ENCODE measurements at places on chromosomes 3 and 15.

- DNase-seq: no peak
Measured at GRCh38 chr15:90059208-90059985, 42.9 kb downstream of the IDH2 start.

GRCh38 chr3:17738921-17739320 is 3.5 kb downstream of the TBC1D5 start:
- DNase-seq: no peak

GRCh38 chr3:5226783-5227182 is 39.3 kb downstream of the EDEM1 start:
- DNase-seq: no peak

DNA sequence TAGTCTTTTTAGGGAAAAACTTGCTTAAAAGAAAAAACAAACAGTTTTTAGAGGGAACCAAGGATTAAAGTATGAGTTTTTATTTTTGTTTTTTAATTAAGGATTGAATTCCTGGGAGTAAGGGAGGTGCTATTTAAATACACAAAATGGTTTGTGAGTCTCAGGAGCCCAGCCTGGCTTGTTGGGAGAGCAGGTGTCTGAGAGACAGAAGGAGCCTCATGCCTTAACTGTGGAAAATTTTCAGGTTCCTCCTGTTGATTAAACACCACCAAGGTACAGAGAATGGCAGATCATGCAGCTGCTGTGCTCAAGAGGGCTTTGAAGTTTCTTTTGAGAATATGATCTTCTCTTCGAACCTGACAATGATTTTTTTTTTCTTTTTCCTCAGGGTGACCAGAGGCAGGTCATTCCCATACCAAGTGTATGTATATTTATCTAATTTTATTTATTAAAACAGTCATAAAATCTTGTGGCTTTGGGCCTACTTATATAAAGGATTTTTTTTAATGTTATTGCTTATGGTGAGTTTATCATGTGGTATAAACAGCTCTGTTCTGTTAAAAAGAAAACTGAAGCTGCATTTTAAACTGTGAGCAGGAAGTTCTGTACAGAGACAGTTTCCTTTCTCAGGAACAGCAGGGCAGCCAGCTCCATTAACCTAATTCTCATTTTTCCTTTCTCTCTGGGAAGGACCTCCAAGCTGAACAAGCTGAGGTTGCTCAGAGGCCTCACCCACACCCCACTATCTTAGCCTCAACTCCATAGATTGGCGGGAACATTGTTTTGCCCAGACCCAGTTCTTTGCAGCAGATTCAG is 33.7 kb upstream of the VILL start:
- no peak for DNase-seq

DNA sequence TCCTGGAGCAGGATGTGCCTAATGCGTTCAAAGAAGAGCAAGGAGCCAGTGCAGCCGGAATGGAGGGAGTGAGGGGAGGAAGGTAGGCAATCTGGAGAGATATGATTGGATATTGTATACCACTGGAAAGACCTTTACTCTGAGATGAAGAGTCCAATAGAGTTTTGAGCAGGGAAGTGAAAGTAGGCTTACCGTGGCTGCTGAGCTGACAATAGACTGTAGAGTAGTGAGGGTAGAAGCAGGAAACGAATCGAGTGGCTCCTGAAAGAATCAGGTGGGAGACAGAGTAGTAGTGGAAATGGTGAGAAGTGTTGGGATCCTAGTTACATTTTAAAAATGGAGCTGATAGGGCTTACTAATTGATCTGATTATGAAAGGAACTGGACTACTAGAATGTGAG is 51.8 kb upstream of the NUDT16 start:
- no peak for DNase-seq

- DNase-seq: no peak
Measured at GRCh38 chr3:25863011-25863415, 73.1 kb downstream of the OXSM start.

DNA sequence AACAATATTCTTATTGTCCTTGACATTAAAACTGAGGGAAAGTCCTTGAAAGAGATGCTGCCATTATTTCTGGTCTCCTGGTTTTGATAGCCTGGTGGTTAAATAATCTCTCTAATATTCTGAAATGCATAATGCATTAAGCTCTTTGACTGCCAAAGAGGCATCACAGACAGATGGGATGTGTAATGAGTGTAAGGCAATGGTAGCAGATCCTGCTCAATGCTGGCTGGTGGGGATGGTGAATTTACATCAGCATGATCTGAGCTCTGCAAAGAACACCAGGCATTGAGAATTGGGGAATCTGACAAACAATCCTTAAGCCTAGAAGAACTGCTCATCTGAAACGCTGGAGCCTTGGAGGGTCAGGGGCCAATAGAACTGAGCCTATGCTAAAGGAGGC is 528.6 kb upstream of the LMCD1 start:
- DNase-seq: no peak

DNA sequence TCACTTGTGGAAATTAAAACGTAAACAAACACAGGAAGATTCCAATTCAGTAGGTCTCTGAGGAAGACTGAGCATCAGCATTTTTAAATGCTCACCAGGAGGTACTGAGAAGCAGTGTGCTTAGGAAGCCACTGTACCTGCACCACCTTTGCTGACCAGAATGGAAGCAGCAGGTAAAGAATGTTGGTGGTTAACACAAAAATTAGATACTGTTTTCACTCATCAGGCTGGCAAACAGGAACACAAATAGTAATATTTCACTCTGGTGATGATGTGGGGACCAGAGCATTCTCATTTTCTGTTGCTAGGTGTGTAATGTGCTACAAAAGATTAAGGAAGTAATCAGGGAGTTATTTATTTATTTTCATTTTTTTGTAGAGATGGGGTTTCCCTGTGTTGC is 29.9 kb upstream of the GHSR start:
- no peak for DNase-seq

DNA sequence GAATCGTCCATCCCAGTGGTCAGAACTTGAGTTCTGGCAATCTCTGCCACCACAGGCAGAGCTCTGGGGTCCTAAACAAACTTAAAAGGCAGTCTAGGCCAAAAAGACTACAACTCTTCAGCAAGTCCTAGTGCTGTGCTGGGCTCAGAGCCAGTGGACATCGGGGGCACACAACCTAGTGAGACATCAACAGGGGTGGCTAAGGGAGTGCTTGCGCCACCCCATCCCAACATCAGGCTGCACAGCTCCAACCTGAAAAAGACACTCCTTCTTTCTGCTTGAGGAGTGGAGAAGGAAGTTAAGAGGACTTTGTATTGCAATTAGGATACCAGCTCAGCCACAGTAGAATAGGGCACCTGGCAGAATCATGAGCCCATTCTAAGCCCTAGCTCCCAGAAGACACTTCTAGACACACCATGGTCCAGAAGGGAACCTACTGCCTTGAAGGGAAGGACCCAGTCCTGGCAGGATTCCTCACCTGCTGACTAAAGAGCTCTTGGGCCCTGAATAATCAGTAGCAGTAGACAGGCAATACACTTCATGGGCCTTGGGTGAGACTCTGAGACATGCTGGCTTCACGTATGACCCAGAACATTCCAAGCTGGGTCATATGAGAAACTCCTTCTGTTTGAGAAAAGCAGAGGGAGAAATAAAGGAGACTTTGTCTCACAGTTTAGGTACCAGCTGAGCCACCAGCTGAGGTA is 72.0 kb downstream of the TFDP2 start:
- no peak for DNase-seq

GRCh38 chr3:49650177-49650576 is 24.0 kb upstream of the APEH start:
- no peak for DNase-seq

- no peak for DNase-seq
Measured at GRCh38 chr3:30353711-30354467, 252.5 kb upstream of the TGFBR2 start.

- DNase-seq: no peak
Measured at GRCh38 chr3:47003461-47004368, 24.2 kb downstream of the NBEAL2 start.

GRCh38 chr3:134809427-134810051 is 14.5 kb downstream of the EPHB1 start:
- DNase-seq: no peak

GRCh38 chr15:101113114-101114005 is 138.5 kb downstream of the CHSY1 start:
- no peak for DNase-seq

DNA sequence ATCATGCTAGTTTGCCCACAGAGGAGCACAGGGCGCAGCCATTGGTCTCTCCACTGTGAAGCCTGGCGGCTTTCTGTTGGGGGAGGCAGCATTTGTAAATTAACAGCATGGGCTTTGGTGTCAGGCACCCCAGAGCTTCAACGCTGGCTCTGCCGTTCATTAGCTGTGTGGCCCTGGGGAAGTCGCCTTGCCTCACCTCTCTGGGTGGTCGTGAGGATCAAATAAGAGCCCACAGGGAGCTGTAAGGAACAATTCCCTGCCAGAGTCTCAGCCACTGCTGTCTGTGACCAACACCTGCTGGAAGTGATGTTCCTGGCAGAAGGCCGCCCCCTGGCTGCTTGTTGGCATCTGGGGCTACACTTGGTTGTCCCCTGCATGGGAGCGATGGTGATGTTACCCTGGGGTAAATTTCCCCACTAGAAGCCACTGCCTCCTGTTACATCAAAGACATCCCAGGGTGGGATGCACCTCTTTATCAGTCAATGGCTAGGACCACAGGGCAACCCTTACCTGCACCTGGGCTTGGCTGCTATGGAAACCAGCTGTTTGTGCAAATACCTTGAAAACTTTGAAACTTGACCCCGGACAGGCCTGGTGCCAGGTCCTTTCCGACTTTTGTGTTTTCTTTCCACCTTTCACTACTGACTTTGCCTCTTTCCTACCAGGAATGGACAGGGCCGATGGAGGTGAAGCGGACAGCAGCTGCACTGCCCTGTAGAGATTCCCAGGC is 36.9 kb downstream of the DNASE1L3 start:
- DNase-seq: no peak

DNA sequence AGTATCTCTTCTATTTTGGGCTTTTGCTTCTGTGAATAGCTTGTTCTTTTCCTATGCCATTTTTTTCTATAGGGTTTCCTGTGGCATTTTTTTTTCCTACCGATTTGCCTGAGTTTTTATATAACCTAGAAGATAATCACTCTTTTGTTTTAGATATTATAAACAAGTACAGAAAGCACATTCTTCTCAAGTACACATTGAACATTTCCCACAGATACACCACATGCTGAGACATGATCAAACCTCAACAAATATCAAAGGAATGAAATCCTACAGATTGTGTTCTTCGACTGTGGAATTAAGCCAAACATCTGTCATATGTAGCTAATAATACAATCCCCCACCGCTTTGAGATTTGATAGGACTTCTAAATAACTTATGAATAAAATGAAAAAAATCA is 9.1 kb upstream of the FEM1B start:
- no peak for DNase-seq

GRCh38 chr15:67691450-67691849 is 133.9 kb upstream of the SKOR1 start:
- no peak for DNase-seq

GRCh38 chr3:43198791-43199644 is 87.3 kb upstream of the SNRK start:
- DNase-seq: no peak

DNA sequence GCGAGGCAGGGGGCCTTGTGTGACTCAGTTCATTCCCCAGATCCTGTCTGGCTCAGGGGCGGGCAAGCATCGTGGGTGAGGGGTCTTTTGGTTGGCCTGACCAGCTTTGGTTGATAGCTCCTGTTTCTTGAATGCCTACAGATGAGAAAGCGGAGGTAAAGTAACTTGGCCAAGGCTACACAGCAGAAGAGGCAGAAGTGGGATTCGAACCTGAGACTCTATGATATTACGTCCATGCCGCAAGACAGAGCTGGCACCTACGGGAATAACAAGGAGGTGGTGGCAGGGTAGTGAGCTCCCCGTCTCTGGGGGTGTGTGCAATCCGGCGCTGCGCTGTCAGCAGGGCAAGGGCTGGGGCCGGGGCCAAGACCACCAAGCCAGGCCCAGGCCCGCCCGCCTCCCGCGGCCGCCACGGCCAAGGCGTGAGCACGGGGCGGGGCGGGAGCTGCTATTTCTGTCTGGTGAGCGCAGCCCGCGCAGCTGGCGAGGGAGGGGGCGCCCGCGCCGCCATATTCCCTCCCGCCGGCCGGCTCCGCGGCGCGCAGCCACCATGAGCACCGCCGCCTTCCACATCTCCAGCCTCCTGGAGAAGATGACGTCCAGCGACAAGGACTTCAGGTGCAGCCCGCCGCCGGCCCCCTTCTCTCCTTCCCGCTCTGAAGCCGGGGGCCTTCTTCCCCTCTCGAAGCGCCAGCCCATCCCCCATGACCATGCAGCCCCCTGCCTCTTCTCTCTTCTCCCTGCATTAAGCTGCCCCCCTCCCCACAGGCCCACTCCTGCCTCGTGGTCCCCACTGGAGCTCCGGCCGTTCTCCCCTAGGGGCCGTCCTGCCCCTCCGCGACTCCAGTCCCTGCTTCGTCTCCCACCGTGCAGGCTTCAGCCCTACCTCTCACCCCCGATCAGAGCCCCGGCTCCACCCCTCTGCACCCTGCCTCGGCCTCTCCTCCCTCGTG is at the start of gene CAND2:
TSS of gene CAND2 (plus strand) at position 510 of the 953 bp plus-strand sequence. CDS start at position 551, 41 bp downstream.
- DNase-seq: no peak

DNA sequence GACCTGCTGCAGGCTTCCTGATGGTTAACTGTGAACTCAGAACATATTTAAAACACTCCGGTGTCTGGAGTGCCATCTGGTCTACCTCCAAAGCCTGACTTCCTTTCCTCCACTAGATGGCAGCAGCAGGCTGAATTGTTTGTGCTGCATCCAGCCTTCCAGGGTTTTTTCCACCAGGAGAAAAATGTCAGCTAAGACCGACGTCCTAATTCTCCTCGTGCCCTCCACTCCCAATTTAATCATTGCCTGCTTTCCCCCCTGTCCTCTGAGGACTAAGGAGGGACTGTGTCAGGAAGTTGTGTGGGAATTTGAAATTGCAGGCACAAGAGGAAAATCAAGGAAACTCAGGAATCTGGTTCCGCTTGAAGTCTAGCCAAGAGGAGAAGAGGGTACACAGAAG is 165.2 kb upstream of the UMPS start:
- DNase-seq: peak; percentile 55

DNA sequence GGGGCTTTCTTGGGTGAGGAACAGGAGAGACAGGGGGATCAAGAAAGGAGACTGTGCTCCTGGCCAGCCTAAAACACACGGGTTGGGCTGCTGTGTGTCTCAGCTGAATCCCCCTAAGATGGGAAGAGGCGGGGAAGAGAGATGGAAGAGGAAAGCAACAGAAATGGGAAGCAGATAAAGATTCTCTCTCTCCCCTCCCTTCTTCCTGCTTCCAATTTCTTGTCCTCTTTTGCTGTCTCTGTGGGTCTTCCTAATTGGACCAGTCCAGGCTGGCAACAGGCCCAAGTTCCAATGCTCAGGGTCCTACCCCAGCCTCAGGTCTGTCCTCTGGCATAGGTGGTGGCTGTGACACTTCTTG is 7.1 kb downstream of the ISLR2 start:
- DNase-seq: no peak

DNA sequence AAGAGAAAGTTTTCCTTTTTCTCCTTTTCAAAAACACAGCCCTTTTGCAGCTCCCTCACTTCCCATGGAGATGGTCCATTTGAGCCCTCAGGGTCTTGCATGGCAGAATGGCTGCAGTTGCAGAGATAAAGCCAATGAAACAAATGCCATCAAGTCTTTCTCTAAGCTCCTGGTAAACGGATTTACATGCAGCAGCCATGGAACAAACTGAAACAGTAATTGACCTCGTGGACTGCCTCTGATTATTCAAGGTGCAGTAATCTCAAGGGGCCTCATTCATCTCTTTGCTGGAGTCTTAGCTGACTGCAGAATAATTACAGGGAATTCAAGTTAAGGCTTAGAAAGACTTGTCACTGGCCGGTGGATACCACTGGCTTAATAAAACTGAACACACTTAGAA is 125.1 kb downstream of the SQOR start:
- DNase-seq: no peak

- DNase-seq: no peak
Measured at GRCh38 chr3:50264383-50264963, 4.5 kb upstream of the SEMA3B start.

- no peak for DNase-seq
Measured at GRCh38 chr3:47617086-47618010, 38.7 kb upstream of the CSPG5 start.
